ENCODE measurements at places on chromosomes 13 and 19.

- peak; percentile 27 for DNase-seq
Observed at GRCh38 chr13:102846261-102847015, 606 bp downstream of the ERCC5 start.

- DNase-seq = peak; percentile 53
Observed at GRCh38 chr19:10227026-10227971, 3.8 kb downstream of the S1PR2 start.

DNA sequence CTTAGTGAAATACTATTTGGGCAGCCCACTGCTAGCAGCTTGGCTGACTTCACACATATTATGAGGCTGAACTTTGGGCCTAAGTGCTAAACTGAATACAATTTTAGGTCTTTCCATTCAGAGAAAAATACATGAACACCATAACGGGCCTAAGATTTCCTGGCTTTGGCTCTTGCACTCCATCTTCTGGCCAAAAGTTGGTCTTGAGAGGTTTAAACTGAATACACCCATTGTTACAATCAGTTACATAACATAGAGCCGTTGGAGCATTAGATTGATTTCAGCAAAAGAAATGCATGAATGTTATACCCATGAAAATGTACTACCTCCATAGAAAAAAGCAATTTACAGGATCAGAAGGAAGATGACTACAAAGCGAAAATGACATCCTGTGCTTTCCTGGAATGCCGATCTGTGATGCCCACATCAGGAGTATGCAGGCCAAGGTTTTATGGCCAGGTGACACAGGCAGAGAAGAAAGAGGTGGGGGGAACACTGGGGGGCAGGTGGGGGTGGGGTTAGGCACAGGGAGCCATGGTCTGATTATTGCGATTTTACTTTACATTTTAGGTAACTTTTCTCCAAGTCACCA is 11.1 kb upstream of the SHISA2 start:
- peak; percentile 63 for DNase-seq

DNA sequence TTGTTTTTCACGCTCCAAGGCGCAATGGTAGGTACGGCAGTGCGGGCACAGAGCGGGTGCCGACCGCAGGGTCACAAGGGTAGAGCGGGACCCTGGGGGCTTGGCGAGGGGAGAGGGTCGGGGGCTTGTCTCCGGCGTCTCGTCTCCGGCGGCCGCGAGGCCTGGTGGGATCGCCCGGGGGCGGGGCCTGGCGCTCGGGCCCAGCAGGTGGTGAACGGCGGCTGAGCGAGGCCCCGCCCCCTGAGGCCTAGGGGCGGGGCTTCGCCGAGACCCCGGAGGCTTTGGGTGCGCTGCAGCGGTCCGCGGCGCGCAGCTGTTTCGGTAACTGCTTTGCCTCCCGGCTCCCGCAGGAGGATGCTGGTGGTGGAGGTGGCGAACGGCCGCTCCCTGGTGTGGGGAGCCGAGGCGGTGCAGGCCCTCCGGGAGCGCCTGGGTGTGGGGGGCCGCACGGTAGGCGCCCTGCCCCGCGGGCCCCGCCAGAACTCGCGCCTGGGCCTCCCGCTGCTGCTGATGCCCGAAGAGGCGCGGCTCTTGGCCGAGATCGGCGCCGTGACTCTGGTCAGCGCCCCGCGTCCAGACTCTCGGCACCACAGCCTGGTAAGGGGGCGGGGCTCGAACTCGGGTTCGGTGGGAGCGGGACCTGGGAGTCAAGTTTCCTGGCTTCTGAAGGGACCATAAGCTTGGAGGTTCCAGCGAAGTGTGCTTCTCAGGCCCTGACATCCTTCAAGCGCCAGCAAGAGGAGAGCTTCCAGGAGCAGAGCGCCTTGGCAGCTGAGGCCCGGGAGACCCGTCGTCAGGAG is at the start of gene TSEN34:
TSEN34 (plus strand) TSS at position 298 of the 800 bp plus-strand sequence; CDS start at position 355, 57 bp downstream.
- peak; percentile 76 for DNase-seq

DNA sequence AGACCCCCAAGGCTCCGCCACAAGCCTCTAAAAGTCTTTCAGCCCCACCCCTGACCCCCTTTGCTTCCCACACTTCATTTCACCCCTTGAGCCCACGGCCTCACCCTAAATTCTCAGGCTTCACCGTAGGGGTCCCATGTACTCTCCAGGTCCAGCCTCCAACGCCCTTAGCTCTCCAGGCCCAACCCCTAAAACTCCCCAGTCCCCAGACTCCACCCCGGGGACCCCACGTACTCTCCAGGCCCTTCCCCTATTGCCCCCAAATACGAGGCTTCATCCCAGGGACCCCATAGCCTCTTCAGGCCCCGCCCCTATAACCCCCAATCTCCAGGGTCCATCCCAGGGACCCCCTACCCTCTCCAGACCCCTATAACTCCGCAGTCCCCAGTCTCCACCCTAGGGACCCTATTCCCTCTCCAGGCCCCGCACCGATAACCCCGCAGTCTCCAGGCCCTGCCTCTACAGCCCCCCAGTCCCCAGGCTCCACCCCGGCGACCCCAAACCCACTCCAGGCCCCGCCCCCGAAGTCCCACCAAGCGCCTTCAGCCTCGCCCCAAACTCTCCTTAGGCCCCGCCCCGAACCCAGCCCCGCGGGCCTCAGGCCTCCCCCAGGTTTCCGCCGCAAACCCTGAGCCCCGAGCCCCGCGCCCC is 619 bp downstream of the MED16 start:
- no peak for DNase-seq

DNA sequence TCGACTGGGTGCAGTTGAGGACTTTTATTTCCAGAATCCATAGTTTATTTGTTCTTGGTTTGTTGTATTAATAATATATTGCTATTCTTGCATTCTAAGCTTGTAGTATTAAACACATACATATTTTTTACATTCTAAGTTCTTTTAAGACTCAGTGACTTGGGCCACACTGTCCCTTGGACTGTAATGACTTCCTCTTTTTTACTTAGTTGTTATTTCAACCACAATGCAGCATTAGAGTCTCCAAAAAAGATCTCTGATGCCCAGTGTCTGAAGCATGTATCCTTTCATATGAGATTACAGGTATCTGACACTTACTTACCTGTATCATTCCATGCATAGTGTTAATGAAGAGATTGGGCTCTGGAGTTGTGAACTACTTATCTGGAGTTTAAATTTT is 864.9 kb upstream of the PCDH20 start:
- DNase-seq = no peak

DNA sequence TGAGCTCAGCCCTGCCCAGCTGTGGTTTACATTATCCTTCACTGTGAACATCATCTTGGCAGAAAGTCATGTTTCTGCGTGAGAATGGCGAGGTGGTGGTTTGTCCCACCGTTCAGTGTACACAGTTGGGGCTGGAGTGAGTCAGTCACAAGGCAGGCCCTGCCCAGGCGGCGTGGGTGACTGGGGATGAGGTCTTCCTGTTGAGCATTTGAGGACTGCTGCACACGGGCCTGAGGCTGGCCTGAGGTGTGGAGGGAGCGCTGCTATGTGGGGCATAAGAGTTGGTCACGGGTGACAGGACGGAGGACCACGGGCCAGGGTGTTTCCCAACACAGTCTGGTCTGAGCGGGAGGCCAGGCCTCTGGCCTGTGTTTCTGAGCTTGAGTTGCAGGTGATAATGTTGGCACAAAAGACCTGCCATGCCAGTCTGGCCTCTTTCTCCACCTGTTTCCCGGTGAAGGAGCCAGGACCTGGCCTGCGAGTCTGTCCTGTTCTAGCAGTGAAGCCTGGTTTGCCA is 13.4 kb upstream of the C19orf33 start:
- DNase-seq = peak; percentile 94

DNA sequence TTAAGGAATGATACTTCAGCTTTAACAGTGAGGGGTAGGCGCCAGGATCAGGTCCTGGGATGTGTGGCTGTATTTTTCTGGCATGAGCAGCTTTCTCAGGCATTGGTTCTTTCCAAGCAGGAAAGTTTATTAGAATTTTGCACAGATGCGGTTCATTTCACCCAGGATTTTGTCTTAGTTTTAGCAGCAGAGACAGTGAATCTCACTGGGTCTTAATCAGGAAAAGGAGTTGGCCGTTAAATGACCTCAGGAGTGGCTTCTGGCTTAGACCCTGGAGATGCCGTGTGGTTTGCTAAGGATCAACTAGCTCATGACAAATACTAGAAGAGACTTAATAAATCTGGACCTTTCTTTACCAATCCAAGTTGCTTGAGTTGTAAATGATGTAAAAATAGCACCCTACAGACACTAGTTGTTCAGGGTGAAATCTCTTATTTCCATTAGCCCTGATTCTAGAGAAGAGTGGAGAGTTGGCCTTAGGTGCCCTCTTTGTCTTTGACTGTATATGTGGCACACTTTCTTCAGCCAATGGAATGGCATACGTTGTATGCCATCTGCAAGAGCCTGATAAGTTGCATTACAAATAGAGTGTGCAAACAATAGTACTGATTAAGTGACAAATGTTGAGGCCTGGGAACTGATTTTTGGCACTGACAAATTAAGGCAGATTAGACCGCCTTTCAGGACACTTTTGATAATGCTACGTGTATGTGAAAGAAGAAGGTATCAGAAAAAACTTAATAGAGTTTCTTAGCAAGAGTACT is 34.0 kb downstream of the LRCH1 start:
- peak; percentile 38 for DNase-seq

DNA sequence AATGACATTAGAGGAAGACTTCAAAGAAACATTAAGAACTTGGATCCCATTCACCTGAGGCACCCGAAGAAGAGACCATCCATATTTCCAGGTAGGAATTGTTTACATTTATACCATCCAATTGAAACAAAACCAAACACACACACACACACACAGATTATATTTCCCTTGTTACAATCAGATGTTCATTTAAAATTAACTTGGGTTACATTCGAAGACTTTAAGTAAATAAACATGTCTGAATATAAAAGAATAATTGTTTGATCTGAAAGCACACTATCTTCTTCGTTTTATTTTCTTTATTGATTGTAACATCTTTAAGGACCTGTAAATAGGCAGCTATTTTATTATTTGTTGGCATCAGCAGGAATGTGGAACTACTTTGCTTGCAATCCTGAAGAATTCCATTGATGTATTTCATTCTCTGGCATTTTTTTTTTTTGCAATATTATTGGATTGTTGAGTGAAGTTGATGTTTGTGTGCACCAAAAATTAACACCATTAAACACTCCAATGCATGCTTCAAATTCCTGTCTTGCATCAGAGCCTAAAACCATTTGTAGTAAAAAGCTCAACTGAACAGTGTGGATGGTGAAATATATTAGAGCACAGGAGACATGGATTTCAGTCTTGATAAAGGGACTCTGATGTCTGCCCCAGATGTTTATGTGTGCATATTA is 85.3 kb upstream of the FRY start:
- peak; percentile 54 for DNase-seq

DNA sequence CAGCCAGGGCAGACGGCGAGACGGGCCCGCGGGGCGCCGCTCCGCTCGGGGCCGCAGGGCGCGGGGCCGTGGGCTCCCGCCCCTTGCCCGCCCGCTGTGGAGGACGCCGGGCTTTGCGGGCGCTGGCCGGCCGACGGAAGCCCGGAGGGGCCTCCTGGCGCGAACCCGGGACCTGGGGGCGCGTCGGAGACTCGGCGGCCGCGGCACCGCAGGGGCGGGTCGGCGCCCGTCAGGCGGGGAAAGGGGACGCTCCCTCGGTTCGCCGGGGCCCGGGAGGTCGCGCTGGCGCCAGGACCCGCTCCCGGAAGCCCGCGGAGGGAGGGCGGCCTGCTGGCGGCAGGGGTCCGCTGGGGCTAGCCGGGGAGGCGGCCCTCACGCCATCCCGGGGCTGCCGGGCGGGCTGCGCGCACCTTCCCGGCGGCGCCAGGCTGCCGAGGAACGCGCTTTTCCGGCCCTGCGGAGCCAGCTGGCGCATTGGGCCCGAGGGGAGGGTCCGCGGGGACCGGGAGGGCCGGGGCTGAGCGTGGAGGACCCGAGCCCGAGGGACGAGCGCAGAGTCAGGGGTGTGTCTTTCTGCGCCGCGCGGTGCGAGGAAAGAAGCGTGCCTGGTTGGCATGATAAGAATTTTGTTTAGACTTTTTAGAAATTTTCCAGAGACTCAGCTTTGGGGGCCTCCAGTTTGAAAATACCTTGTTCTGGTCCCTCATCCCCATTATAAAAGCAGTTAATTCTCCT is 511 bp downstream of the GARRE1 start:
- peak; percentile 27 for DNase-seq

DNA sequence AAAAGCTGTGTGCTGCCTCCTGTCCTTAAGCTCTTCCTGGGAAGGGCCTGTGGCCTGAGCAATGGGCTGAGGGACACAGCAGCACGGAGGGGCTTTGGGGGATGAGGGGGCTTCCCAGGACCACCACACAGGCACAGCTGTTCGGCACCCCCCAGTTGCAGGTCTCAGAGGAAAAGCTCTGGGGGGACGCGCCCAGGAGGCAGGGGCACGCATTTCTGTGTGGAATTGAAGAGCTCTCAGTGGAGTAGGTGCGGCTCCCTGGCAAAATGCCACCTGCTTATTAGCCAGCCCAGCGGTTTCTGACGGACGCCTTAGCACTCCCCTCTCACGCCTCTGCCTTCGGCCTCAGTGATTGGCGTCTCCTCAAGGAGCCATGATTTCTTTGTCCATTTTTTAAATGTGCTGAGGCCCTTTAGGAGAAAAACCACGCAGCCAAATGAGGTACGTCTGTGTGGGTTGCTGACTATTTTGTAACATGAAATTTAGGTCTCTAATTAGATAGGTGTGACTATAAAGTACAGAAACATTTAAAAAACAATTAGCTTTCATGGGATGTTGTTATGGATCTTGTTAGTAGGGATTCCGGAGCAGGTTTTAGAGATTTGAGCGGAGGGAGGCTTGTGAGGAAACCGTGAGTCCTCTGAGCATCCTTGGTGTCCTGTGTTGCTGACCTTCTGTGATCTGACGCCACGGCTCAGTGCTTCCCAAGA is 4.0 kb downstream of the MCF2L start:
- no peak for DNase-seq

DNA sequence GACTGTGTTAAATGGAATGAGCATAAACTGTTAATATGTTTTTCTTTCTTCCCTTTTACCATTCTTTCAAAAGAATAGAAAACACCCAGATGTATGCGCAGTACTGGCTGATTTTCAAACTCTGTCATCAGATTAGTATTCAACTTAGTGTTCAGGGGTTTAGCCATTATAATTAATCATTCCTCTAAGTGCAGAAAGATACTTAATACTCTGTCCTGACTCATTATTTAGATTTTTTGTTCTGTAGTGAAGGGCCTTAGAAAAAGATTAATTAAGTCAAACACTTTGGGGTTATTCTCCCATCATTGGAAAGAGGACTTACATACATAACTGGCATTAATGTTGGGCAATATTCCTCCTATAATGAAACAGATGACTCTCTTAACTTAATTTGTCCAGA is 1316.7 kb upstream of the SLC10A2 start:
- DNase-seq = no peak
